ENCODE measurements at places on chromosomes 1 and 21.
A peak's percentile ranks its signal among the peaks of the same experiment; 100 is the strongest.

GRCh38 chr1:150696162-150696561 lies 792 bp downstream of the GOLPH3L start:
- peak; percentile 1 for DNase-seq

- no peak for DNase-seq
Observed at GRCh38 chr1:20082772-20083171, 12.8 kb downstream of the PLA2G5 start.

DNA sequence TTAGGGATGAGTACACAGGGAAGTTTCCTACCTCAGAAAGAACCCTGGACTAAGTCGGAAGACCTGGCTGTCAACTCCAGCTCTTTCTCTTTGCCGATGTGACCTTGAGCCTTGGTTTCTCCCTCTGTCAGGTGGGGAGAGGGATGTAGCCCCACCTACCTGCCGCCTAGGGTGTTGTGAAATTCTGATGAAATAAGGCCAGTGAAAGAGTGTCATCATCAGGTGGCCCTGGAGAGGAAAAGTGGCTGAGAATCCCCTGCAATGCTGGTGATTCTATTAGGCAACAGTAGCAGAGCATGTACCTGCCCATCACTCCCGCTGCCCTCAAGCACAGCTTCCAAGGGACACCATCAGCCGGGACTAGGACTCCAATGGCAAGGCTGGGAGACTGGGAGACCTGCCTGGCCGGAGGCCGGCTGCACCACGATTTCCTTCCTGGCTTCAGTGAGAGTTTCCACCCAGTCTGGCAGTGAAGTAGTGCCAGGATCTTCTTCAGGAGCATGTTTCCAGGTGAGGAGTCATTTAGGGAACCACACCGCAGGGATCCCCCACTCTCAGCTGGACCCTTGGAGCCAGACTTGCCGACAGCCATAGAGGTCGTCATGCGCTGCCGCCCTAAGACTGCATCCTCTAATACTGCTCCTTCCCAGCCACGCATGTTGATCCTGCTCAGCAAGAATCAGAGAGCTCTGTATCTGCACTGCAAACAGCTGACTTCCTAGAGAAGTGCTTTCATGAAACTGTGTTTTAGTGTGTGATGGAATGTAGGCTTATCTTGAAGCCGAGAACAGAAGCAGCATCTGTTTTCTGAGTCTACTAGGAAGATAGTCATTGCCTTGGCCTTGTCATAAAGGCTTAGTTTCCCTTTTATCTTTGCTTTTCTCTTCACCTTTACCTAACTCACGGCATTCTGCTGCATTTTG lies 88.0 kb upstream of the F3 start:
- DNase-seq: no peak

DNA sequence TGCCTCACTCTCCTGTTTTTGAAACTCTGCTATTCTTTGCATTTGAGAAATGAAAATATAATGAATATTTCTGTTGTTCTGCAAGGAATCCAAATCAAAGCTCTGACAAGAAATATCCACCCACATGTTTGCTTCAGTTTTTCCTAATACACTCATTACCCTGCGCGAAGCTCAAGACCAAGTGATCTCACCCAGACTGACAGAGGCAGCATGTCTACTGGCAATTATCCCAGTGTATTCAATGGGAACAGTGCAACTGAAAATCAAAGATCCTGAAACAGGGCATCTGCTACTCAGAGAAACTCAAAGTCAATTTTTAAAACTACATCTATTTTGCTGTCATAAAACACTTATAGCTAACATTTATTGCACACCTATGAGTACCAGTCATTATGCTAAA lies 321.0 kb upstream of the LRRC7 start:
- DNase-seq: no peak

DNA sequence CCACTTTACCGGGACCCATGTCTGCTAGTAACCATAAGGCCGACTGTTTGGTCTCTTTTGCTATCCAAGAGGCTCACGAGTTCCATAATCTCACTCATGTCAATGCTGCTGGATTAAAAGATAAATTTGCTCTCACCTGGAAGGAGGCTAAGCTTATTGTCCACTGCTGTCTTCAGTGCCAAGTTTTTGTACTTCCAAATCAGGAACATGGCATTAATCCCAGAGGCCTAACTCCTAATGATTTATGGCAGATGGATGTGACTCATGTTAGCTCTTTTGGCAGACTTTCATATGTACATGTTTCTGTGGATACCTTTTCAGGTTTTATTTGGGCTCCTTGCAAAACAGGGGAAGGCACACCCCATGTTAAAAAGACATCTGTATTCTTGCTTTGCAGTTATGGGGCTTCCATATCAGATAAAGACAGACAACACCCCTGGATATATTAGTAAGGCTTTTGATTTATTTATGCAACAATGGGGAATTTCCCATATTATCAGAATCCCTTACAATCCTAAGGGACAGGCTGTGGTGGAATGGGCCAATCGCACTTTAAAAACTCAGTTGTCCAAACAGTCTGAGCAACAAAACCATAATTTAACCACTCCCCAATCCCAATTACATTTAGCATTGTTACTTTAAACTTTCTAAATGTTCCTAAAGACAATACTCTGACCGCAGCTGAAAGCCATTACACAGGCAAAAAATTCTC lies 162.7 kb downstream of the IER5 start:
- DNase-seq: peak; percentile 41

DNA sequence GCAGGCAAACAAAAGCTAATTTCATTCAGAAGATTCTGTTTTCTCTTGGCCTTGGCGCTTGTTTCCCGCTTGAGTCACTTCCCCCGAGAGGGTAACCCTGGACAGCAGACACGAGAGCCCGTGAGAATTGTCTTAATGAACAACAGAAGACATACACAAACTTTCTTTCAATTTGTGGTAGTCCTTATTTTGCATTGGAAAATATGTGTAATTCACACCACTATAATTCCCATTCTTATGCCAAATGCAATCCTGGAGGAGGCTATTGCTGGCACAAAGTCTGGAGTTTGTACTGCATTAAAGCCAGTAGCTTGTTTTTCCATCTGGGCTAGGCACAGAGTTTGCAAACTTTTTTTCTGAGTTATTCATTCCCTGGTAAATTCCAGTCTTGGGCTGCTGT lies 109.8 kb upstream of the IVNS1ABP start:
- DNase-seq: peak; percentile 53

DNA sequence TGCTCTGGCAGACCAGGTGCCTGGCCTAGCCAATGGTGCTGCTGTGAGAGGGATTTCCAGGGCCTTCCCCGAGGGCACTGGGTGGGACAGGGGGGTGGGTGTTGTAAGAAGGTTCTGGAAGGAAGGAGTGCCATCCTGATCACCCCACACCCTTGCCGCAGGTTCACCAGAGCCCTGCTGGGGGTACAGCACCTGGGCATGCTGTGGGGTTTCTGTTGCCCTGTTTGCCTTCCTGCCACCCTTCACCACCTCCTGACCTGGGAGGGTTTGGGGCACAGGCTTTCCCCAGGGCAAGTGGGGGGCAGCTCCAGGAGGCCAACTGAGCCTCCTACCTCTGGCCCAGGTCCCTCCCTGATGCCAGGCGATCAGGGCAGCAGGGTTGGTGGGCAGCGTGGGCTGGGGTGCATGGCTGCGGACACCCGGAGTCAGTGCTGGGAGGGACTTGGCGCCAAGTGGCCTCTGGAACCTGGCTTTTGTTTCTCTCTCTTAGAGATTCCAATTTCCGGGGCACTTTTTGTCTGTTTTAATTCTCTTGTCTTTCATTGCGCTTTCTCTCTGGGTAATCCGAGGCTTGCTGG lies 318.8 kb downstream of the PTPRU start:
- DNase-seq: no peak

DNA sequence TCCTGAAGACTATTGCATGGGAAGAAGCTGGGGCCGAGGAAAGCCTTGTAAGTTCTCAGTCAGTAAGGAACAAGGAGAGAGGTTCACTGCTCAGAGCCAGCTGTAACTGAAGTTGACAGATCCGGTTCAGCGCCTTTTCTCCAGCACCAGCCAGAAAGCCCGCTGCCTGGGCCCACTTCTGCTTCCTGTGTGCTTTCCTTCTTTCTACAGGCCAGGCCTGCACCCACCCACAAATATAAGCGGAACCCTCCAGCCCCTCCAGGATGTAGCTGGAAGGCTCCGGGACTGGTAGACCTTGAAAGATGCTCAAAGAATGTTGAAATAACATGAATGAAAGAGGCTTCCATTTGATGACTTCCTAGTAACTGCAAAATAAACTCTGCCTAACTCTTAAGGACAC lies 38.8 kb downstream of the PARP1 start:
- DNase-seq: no peak

DNA sequence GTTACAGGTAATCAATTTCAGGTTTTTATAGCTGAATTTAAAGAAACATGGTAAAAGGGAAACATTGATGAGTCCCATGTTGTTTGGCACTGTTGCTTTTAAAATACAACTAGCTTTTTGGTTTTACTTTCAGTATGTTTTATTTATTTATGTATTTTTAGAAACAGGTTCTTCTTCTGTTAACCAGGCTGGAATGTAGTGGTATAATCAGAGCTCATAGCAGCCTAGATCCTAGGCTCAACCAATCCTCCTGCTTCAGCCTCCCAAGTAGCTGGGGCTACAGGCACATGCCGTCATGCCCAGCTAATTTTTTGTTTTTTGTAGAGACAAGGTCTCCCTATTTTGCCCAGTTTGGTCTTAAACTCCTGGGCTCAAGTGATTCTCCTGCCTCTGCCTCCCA lies 50.4 kb downstream of the CTTNBP2NL start:
- peak; percentile 43 for DNase-seq

DNA sequence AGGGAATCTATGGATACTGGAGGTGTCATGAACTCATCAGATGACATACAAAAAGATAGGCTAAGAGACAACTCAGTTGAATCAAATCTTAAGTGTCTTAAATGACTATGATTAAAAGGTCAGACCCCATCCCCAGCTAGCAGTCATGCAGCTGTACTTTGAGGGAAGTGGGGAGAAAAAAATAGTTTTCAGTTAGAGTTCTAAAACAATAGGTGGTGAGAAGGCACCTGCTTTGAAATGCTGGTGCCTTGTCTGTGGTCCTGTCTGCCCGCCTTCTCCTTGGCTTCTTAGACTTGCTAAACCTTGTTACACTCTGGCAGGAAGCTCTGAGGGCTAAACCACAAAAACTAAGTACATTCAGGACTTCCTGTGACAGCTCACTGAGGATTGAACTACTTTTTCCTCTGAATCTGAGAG lies 15.3 kb downstream of the CD2 start:
- no peak for DNase-seq

- DNase-seq: no peak
Observed at GRCh38 chr1:75152092-75152491, 17.9 kb downstream of the LHX8 start.

DNA sequence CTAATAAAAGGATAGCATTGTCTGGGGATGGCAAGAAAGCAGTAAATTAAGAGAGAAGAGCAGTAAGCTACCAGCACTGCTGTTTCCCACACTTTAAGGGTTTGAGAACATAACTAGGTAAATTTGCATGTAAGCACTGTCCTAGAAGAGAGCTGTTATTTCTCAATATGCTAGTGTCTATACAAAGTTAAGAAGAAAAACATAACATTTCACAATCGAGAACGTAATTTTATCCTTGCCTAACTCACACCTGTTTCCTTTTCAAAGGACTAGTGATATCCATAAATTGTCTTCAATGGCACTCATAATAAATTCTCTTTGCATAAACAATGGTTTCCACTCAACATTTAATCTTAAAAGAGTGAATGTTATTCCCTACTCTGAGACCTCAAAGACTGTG lies 576.0 kb downstream of the PTBP2 start:
- no peak for DNase-seq

GRCh38 chr1:14522077-14522925 lies 76.2 kb upstream of the KAZN start:
- no peak for DNase-seq

DNA sequence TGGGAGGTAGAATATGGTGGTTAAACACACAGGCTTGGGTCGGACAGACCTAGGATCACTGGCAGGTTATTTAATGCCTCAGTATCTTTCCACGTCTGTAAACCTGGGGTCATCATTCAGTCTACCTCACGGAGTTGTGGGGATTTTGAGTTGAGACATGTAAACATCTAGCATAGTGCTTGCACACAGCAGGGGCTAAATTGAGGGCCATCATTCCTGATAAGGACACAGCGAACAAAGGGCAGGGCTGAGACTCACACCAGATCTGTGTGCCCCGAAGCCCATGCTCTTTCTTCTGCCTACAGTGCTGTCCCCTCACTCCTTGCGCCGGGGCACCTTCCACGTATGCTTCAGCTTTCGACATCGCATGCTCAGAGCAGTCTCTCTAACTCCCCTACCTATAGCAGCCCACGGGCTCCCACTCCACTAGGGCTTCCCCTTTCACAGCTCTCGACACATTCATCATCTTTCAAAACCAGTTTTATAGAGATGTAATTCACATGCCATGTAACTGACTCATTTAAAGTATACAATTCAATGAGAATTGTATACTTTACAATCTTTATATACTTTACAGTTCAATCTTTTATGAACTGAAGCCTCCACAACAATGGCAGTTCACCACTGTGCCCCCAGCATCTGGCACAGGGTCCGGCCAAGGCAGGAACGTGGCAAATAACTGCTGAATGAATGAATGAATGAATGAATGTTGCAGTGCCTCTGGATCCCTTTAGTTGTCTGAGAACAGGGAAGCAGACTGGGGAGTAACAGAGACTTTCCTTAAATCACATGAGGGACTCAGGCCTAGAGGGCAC lies 48.0 kb downstream of the GPR161 start:
- DNase-seq: no peak

DNA sequence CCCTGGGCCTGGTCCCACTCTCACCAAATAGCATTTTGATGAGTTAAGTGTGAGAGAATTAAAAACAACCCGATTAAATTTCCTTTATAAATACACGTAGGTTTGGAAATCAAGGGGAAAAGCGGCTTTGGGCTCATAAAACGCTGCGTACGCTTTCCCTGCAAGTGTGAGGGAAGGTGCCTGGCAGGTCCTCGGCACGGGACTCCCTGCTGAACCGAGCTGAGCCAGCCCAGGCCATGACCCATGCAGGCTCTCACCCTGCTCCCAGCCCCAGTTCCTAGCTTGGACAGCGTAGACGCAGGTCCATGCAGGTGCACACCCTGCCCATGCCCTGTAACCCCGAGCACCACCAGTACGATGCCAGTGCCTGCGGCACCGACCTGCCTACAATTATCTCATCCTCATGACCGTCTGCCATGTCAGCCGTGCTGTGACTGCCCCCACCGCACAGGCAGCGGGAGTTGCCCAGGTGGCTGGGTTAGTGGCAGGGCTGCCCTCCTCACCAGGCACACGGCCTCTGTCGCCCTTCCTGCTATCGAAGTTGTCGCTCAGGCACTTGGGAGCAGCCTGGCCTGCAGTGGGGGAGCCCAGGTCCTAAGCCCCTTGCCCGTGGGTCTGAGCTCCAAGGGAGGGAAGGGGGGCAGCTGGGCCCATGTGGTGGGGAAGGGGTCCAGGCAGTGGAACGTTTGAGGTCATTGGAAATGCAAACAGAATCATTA lies 41.0 kb upstream of the ACTRT2 start:
- DNase-seq: no peak

GRCh38 chr1:236638945-236639344 lies 34.6 kb upstream of the HEATR1 start:
- peak; percentile 37 for DNase-seq

DNA sequence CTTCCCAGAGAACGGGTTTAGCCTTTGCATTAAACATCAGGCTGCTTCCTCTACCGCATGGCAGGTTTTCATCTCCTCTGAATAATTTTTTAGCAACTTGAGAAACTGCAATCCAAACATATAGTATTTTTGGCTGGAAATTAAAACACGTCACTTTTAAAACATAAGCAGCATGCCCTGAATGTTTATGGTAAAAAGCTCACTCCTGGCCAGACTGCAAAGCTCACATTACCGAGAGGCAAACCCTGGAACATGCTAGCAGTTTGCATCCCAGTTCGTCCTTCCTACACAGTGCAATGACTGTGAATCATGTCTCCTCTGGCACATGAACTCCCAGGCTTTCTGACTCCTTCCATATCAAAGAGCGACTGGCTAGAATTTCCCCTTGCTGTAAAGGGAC lies 312.3 kb downstream of the RRAGC start:
- DNase-seq: no peak
